ENCODE measurements at places on chromosomes 11 and 22. TPM values are rescaled to one million over a fixed set of nuclear protein-coding genes. Genes with fewer than 3 reads are reported as not detected.

IL17REL gene
- not detected for total RNA-seq

PLEKHA7 gene
- total RNA-seq: 120 TPM

SLC5A12 gene
- 0.58 TPM for total RNA-seq

OR5AL1 gene
- not detected for total RNA-seq

ZNF214 gene
- 4.0 TPM for total RNA-seq

RIBC2 gene
- total RNA-seq: 0.41 TPM

MAPK8IP1 gene
- 12.3 TPM for total RNA-seq

DMC1 gene
- total RNA-seq: 1.3 TPM

THAP12 gene
- total RNA-seq: 35.2 TPM

SLC17A6 gene
- total RNA-seq: not detected

CCDC134 gene
- total RNA-seq: 10.0 TPM

OR2AG2 gene
- total RNA-seq: 0.28 TPM

PIH1D2 gene
- total RNA-seq: 2.4 TPM

ELP4 gene
- total RNA-seq: 13.2 TPM

RAB39A gene
- total RNA-seq: 1.4 TPM

MRGPRE gene
- total RNA-seq: not detected

CASP5 gene
- total RNA-seq: 80.5 TPM
